Left lung (tissue), 14 donors: ENCODE measurements at places on chromosomes 7 and 10.
A peak's percentile ranks its signal among the peaks of the same experiment; 100 is the strongest.

DNA sequence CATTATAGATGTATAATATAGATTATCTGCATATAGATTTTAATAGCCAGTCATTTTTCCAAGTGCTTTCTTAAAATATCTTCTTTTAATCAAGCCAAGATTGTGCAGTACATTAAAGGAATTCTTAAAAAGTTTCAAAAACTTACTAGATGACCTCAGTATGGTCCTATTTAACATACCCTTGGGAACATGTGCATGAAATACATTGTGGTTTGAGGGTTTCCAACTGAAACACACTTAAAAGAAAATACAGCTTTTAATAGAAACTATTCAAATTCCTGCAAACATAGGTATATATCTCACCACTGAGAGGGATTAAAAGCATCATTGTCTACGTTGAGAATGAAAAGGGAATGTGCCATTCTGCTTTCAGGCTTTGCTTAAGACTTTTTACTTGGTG, 364.9 kb downstream of the SUGCT start:
- no peak for DNase-seq

GRCh38 chr7:35988105-35988504, 164.9 kb upstream of the EEPD1 start:
- DNase-seq = no peak

DNA sequence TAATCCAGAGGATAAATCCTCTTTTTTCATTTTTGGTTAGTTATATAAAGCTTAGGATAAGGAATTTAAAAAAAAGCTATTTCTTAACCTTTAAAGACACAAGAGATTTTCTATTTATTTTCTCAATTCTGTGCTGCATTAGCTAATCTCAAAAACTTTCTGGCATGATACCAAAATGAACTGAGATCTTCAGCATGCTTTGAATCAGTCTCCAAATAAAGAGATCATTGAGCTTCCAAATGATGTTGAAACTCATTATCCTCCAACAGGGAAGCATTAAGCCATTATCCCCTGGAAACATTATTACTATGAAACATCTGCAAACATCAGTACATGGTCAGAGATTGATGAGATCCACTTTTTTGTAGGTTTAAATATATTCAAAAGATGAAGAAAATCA, 350.3 kb upstream of the TEX47 start:
- DNase-seq = no peak

DNA sequence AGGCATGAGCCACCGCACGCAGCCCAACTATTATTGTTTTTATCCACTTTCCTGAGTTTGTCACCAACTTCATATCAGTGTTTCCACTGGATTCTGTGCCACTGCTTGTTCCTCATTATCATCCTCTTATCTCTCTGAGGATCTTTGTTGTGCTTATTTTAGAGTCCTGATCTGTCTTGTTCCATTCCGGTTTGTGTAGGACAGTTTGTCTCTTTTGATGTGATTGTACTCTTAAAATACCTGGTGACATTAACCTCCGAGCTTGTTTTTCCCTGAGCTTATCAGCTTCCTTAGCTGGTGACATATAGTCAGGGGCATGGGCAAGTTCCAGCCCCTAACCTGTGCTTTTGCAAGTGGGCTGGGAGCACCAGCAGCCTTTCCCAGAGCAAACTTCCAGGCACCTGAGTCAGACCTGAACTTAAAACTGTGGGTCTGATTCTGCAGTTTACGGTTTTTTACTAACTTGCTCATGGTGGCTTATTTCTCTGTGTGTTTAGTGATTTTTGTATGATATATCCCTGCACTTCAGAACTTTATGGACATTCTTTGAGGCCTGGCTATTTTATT, 23.1 kb upstream of the FMC1 start:
- DNase-seq = no peak

DNA sequence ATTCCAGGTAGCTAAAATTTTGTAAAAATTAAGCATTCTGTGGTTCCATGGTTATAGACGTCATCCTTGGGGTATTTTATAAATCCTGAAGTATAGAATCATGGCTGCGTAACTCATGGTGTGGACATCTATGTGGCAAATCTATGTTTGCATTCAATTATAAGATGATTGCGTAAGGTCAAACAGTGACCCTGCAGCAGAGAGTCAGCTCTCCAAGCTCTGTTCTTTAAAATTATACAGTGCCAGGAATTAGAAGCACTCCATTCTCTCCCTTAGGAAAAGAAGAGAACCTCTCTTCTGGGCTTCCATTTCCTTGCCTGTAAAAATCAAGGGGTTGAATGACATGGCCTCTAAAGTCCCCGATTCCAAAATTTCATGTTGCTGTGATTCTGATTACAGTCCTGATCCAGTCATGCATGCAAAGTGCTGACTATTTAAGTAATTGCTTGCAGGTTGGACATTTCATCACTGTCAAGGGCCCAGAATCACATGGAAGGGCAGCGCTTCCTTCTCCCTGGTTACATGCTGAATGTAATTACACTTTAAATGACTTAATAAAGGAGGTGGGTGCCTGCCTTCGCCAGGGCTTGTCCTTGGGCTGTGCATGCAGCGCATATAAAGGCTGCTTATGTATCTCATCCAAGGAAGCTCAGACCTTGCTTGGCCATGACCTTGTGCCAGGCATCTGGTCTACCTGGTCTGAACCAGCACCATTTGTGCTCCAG, 550.7 kb downstream of the TYW1 start:
- DNase-seq = no peak

GRCh38 chr10:74011770-74012169, 13.9 kb downstream of the VCL start:
- DNase-seq = peak; percentile 81

DNA sequence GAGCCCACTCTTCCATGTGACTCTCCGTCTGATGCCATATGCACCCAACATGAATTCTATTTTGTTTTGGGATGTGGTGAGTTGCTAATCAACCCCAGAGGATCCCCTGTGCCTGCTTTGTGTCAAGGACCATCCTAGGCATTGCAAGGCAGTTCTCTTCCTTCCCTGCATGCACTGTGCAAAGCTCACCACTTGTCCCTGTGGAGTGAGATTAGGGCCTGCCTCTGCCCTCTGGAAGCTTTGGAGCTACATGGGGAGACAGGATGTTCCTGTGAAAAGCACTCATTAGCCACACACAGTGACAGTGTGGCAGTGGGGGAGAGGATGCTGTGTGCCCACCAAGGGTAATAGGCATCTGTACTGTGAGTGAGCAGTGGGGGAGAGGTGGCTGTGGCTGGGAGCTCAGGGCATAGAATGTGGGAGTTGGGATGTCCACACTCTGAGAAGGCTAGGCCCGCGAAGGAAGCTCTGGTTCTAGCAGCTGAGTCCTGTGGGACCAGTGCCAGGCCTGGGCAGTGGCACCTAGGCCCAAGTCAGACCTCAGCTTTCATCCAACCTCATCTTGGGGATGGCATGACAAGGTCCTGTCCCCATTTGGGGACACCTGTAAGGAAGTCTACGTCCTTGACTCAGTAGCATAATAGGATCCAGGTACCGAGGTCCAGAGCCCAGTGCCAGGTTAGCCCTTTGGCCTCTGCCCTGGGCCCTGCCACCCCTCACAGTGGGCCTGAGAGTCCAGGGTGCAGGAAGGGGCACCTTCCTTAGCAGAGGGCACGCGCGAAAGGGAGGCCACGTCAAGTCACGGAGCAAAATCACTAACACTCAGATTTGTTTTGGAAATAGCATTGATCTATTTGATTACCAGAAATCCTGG, 6.6 kb downstream of the ADRA2A start:
- no peak for DNase-seq

GRCh38 chr7:50818324-50818723, 35.6 kb upstream of the GRB10 start:
- no peak for DNase-seq

DNA sequence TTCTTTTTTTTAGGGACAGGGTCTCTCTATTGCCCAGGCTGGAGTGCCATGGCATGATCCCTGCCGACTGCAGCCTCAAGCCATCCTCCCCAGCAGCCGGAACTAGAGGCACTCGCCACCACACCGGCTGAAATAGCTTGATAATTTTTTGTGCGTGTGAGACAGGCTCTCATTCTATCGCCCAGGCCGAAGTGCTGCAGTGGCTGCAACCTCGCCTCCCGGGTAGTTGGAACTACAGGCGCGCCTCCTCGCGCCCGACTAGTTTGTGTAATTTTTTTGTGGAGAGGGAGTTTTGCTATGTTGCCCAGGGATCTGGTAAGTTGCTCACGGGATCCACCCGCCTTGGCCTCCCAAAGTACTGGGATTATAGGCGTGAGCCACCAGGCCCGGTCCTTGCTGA, 1.9 kb downstream of the BUD23 start:
- DNase-seq = no peak

GRCh38 chr7:68785036-68785435, 813.2 kb upstream of the AUTS2 start:
- DNase-seq = no peak

- DNase-seq = no peak
Observed at GRCh38 chr7:151586531-151587260, 67.0 kb upstream of the RHEB start.

DNA sequence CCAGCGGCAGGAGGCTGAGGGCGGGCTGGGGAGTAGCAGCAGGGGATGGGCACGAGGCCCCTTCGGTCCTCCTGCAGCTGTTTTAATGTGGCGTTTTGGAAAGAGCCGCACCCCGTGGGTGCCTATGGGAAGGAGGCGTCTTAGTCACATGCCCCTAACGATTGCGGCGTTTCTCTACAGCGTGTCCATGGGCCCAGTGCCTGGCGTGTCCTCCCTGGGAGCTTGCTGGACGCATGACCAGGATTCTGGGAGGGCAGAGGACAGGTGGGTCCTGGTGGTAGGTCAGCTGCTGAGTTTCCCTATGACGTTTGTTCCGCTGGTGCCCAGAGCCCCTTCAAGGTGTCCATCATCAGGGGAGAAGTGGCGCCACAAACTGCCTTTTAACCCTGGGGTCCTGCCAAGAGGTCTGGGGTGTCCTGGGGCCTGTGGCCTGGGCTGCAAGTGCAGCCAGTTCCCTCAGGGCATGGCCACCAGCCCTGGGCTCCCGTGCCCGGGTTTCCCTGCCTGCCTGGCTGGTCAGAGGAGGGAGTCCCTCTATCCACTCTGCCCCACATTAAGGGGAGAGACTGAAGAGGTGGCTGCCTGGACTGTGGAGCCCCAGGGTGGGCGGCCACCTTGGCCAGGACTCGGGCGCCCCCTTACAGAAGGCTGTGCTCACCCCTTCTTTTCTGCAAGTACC, 48.7 kb downstream of the PWWP2B start:
- DNase-seq = no peak

DNA sequence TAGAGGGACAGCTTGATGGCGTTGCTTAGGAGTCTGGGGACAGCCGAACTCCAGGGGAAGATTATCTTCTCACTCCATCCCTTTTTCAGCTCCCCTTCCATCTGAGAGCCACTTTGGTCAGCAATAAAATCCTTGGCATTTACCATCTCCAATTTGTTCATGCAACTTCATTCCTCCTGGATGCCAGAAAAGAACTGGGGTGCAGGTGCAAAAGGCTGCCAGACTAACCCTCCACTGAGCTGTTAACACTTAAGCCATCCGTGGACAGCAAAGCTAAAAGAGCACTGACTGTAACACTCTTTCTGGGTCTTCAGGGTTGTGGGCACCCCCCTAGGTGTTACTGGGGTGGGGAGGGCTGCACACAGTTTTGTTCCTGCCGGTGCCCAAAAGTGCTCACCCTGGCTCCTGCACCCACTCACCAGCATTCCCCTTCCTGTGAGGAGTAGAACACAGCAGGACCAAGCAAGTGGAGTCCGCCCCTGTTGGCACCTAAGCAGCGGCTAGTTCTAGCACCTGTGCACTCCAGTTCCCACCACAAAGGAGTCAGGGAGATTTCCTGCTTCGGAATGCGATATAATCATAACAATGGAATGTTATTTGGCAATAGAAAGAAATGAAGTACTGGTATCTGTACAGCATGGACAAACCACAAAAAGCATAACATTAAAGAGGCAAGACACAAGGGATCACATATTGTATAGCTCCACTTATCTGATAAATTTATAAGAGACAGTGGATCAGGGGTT, 95.1 kb downstream of the NPY start:
- no peak for DNase-seq

DNA sequence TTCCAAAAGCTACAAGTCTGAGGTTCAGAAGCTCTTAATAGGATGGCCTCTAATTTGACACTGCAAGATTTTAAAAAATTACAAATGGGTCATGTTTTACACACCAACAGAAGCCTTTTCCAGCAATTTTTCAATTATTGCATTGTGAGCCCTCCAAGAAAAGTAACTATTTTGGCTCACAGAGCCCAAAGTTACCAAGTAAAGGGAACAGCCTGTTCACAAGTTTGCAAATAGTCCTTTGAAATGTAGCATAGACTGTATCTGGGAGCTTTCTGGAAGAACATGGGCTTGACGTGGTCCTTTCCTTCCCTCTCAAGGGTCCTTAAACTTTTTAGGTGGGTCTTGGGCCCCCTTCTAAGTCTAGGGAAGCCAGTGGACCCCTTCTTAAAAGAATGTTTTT, 1.3 kb upstream of the GDF10 start:
- DNase-seq = no peak

GRCh38 chr10:9427209-9427608, 1372.7 kb downstream of the GATA3 start:
- no peak for DNase-seq

DNA sequence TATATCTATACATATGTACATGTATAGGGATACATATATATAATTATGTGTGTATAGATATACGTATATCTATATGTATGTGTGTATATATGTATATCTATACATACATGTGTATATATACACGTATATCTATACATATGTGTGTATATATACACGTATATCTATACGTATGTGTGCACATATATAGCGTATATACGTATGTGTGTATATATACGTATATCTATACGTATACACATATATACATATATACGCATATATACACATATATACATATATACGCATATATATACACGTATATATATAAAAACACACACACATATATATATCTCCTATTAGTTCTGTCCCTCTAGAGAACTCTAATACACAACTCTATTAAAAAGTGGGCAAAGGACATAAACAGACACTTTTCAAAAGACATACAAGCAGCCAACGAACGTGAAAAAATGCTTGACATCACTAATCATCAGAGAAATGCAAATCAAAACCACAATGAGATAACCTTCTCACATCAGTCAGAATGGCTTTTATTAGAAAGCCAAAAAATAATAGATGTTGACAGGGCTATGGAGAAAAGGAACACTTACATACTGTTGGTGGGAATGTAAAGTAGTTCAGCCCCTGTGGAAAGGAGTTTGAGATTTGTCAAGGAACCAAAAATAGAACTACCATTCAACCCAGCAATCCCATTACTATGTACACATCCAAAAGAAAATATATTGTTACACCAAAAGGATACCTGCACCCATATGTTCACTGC, 22.0 kb upstream of the TMEM120A start:
- DNase-seq = no peak

DNA sequence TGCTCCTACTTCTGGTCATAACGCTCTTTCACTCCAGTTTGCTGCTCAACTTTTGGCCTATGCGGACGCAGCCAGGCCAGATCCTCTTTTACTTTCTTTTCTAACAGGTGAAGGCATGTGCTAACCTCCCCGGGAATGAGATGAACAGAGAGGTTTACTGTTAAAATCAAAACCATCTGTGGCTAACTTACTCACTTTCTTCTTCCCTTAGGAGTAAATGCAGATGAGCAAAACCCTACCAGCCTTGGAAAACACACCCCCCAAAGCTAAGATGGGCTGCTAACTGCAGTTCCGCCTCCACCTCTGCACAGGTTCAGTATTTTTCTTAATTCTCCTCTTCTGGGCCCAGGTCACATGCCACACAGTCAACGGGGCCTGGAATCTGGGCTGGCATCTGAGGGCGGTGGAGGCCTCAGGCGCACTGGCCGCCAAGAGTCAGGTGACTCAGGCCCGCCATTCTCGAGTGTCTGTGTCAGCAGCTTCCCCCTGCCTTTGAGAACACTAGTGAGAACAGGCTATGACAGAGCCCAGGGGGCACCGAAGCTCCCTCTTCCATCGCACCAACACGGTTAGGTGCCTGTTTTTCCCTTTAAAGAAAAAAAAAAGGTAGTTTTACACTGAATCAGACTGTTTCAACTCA, 11.1 kb downstream of the FAM53B start:
- peak; percentile 88 for DNase-seq
